ENCODE measurements at places on chromosomes 1 and 21.
A peak's percentile ranks its signal among the peaks of the same experiment; 100 is the strongest.

DNA sequence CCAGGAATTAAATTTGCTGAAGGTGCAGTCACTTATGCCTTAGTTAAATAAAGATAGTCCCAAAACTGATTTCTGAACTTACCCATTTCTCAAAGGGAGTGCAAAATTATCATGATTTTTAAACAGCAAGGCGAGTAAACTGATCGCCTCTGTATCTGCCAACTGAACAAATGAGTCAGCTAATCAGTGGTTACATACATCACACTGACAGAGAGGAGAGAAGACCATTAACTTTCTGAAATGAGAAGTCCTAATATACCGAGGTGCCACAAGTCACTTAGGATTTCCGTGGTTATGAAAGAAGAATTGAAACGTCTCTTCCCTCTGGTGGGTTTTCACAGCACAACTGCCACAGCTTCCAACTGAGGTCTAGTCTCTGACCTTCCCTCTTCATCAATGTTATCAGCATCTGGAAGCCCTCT is 400.7 kb downstream of the SMYD3 start:
- DNase-seq = no peak

- DNase-seq = no peak
Observed at GRCh38 chr21:33937146-33937545, 21.5 kb upstream of the ATP5PO start.

DNA sequence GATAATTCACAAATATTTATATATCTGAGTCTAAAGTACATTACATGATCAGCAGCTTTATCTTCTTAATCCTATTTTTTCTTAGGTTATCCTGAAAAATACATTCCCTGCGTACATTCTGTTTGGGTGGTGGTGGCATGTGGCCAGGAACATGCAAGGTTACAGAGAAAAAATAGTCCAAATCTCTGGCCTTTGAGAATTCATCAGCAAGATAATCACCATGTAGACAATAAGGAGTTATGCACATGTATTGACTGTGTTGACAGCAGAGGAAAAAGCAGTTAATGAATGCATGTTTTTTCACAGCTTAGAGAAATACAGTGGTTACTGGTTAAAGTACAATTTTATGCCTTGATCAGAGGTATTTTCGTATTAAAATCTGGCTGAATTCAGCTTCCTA is 49.0 kb downstream of the ABCA4 start:
- no peak for DNase-seq

- no peak for DNase-seq
Observed at GRCh38 chr1:4695241-4695640, 40.8 kb downstream of the AJAP1 start.

- DNase-seq = no peak
Observed at GRCh38 chr1:232223183-232223708, 406.7 kb downstream of the SIPA1L2 start.

DNA sequence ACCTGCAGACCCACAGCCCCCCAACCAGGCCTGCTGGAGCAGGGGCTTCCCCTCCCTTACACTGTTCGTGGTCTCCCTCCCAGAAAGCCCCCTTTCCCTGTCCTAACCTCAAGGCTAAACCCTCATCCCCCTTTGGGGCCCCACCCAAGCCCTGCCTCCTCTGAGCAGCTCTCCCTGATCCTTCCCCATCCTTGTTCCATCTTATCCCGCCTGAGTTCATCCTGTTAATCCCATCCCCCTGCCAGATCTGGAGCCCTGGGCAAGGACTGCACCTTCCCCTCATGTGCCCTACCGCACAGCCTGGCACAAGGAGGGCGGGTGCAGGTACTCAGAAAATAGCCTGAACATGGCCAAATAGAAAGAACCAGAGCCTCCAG is 6.9 kb upstream of the TNNT2 start:
- DNase-seq = no peak

DNA sequence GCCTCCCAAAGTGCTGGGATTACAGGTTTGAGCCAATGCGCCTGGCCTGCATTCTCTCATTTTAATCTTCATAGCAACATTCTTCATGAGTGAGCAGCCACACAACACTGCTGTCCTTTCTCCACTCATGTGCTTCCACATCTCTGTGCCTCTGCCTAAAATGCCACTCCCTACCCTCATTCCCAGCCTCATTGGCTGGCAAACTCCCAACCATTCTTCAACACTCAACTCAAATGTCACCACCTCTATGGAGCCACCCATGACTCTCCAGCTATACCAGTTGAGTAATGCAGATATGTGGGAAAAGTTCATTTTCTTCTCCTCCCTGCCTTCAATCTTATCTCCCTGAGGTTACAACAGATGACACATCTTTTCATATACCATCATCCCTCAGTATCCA is 53.9 kb upstream of the ZC3H12A start:
- no peak for DNase-seq

DNA sequence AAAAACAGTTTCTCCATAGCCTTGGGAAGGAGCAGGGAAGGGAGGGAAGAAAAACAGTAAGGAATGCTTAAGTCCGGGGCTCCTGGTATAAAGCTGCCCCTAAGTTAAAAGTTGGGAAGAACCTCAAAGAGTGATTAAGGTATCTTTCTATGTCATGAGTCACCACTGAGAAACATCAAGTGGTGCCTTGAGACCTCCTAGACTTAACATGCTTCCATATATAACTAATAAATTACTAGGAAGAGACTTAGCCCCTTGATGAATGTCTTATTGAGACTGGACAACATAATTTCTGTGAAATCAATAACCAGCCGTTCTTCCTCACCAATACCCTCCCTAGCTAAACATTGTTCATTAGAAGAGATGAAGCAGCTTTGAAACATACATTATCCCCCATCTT is 121.8 kb upstream of the SLC44A3 start:
- DNase-seq = no peak

DNA sequence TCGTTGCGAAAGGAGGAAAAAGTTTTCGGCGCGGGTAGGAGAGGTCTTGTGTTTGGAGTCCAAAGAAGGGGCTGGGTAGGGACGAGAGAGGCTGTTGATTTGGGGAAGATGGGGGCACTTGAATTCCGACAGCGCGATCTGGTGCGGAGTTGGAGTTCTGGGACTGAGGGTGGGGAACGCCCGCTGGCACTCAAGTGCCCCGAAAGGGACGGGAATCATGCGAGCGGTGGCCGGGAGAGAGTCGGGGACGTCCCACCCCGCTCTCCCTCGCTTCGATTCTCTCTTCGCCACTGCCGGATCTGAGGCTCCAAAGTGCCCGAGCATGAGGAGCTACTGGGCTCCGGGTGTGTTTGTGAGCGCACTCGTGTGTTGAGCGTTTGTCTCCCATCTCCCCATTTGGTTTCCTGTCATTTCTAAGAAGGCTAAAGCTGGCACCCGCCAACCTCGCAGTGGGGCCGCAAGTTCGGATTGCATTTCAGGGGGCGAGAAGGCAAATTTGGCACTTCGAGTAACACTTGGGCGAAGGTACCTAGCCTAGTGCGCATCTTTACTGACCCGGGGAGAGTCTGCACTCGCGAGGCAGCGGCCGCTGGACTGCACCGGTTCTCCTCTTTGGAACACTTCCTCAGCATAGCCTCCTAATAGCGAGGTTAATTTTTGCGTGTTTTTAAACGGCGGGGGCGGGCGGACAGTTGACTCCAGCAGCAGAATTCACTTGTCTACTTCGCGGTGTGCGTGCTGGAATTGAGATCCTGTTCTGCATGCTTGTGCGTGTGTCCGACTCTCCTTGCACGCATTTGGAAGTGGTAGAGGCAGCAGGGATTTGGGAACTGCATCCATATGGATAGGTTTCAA is 1.2 kb downstream of the CHRM3 start:
- DNase-seq = no peak

DNA sequence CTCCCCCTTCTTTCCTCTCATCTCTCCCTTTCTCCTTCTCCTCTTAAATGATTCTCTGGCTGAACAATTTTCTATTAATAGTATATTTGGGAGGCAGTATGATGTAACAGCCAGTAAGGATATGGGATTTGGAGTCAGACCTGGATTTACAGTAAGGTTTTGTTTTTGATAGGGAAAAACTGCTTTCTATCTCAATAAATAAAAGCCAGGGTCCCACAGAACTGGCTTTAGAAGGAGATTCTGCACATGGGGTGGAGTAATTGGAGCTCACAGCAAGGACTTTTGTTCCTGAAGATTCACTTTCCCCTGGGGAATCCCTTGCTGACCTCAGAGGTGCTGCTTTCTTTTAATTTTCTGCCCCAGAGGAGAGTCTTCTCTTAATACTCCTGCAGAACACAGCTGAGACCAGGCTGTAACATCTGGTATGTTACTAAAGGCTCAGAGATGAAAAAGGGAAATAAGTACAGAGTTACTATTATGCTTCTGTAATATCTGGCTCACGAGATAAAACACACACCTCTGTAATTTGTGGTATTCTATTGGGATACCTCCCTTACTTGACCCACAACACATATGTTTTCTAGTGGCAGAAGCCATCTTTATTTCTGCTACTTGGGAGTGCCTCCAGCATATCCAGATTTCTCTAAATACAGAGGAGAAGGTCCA is 13.4 kb downstream of the EPB41 start:
- no peak for DNase-seq

DNA sequence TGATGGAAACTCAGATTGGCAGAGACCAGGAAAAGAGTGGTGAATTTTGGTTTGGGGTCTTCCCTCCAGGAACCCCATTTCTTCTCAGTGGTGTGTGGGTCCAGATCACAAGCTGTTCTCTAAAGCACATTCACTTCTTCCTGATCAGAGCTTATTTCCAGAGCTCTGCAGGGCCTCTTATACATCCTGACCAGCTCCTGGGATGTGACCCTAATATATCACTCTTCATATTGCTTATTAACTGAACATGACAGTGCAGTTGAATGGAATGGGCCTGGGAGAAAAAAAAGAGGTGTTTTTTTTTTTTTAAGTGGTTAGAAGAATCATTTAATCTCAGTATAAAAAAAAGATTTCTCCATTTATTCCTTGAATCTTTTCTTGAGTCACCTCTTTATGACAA is 29.6 kb upstream of the DNM3 start:
- no peak for DNase-seq

GRCh38 chr1:193264313-193265065 is 78.1 kb upstream of the B3GALT2 start:
- DNase-seq = no peak

DNA sequence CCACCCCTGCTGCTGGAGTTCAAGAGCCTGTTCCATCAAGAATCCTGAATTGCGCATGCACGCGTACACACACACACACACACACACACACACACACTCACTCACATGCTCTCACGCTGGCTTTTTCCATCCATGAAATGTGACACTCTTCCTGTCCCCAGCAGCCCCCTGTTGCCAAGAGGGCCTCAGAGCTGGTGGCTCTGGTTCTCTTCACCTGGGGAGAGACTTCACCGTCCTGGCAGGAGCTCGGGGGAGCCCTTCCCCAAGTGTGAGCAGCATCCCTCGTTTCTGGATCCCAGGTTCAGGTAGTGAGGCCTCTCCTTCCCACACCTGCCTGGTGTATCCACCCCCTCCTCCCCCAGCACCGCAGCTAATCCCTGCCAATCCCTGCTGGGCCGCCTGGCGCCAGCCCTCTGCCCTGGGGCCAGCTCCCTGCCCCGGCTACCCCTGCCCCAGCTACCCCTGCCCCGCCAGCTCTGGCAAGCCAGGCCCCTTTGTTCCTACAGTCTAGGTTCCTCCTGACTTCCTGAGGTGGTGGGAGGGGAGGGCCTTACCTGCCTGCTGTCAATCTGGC is 9.9 kb downstream of the PLOD1 start:
- no peak for DNase-seq

- DNase-seq = no peak
Observed at GRCh38 chr21:27569831-27570230, 602.9 kb upstream of the ADAMTS5 start.

DNA sequence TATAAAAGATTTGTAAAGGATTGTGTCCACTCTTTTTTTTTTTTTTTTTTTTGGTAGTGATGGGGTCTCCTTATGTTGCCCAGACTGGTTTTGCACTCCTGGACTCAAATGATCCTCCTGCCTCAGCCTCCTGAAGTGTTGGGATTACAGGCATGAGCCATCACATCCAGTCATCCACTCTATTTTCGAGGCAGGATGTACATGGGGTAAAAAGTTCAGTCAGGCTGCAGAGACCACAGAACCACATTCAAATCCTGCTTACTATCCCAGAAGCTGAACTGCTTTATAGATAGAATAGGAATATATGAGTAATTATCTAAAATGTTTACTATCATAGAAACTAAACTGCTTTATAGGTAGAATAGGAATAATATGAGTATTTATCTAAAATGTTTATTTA is 26.0 kb upstream of the KCNK2 start:
- DNase-seq = no peak

GRCh38 chr1:171265686-171266085 is 17.4 kb downstream of the FMO1 start:
- DNase-seq = no peak

DNA sequence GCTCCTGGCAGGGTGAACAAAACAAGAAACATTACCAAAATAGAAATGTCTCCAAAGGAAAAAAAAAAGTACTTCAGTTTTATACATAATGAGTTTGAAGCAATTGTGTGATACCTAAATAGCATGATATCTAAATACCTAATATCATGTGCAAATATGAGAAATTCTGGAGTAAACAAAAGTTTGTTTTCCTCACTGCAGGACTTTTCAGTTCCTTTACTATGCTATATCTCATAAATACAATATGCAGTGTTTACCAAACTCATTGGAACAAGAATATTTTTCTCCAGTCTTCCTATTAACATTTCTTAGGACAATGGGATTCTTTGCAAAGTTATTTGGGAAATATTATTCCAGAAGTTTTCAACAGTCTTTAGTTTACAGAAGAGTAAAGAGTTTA is 98.1 kb downstream of the VAV3 start:
- no peak for DNase-seq

DNA sequence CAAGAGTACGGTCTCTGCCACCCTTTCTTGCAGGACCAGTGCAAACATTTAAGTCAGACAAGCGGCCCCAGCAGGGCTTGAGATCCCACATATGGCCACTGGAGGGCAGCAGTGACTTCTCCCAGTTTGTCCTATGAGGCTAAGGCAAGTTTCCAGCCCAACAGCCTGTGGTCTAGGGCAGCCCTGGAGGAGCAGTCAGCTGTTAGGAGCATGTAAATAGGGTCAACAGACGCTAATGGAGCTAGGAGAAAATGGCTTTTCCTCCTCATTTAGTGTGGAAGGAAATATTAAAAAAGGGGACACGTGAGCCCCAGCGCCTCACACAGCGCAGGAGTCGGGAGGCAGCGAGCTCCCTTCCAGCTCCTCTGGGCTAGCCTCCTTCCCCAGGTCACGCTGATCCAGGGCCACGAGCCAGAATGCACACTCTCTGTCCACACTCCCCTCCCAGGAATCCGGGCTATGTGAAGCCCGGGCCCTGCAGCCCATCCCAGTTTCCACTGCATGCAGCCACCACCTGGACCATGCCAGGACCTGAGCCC is 95.6 kb downstream of the LAMC2 start:
- peak; percentile 66 for DNase-seq
